T-helper 1 cell (primary cell): ENCODE measurements at places on chromosomes 3 and 15.

DNA sequence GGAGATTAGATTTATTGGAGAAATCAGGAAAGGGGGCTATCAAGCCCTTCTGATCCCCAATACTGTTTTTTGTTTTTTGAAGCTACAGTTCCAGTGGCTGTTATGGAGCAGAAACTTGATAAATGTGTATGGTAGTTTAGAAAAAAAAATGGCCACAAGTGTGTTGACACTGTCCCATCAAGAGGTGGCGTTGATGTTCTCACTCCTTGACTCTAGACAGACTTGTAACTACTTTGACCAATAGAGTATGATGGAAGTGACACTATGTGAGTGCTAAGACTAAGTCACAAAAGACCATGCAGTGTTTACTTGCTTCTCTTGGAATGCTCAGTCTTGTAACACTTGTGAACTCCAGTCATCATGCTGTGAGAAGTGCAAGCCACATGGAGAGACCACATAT lies 356.7 kb downstream of the PDCD6IP start:
- DNase-seq: no peak

DNA sequence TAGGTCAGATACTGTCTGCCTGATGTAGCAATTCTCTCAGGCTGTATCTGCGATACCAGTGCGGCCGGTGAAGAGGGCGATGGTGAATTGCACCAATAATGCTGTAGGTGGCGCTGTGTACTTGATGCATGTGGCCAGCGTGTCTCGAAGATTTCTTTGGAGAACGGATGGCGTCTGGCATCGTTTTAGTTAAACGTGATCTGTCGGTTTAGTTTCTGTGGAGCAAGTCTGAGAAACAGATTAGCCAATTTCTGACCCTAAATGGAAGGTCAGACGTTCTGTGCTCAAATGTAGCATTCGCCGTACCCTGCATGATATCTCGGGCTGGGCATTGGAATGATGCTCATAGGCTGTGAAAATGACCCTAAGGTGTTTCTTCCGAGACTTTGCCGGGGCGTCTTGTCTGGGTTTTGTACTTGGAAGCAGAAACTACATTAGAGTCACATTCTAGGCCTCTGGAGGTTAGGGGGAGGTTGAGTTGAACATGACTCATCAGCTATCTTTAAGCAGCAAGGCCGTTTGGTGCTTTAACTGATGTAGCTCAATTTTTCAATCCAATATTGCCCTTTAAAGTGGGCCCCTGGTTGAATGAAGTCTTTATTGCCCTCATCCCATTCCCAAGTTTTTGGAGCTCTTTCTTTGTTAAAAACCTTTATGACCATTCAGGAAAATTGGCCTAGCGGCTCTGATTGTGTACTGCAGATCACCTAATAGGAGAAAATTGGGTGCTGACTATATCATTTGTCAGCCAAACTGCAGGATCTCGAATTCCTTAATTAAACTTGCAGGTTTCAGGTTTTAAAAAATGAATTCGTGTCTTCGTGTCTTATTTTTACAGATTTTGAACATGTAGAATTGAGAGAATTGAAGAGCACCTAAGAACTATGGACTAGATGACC lies 80.0 kb downstream of the SQOR start:
- DNase-seq: peak; percentile 8

DNA sequence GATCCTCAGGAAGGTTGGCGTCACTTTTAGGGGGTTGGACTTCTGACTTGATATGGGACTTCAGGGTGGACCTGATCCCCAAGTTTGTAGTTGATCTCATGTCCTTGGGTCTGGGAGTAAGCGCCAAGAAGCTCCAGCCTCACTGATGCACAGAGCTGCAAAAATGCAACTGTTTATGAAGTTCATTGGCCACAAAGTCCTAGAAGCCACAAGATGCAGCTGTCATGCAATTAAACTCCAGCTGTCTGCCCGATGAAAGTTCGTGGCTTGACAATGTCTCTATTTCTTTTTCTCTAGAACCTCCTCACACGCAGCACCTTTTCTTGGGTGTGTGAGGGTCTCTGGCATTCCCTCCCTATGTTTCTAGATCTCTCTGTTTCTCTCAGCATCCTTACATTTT lies 9.2 kb upstream of the ACAN start:
- DNase-seq: no peak

DNA sequence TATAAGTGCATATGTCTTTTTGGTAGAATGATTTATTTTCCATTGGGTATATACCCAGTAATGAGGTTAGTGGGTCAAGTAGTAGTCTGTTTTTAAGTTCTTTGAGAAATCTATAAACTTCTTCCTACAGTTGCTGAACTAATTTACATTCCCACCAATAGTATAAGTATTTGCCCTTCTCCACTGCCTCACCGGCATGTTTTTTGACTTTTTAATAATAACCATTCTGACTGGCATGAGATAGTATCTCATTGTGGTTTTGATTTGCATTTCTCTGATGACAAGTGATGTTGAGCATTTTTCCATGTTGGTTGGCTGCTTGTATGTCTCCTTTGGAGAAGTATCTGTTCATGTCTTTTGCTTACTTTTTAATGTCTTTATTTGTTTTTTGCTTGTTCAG lies 94.1 kb upstream of the TP63 start:
- DNase-seq: no peak

GRCh38 chr3:156973954-156974353 lies 147.8 kb downstream of the LEKR1 start:
- DNase-seq: no peak

- peak; percentile 12 for DNase-seq
Measured at GRCh38 chr15:25811481-25811906, 51.6 kb downstream of the ATP10A start.

DNA sequence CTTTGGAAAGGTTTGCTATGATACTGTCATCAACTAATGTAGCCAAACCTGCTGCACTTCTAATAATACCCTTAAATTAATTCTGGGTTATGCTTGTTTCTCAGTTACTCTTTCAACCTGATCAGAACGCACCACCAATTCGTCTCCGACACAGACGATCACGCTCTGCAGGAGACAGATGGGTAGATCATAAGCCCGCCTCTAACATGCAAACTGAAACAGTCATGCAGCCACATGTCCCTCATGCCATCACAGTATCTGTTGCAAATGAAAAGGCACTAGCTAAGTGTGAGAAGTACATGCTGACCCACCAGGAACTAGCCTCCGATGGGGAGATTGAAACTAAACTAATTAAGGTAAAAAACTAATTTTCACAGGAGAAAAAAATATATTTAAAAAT lies 7.9 kb upstream of the RPLP1 start:
- DNase-seq: no peak

GRCh38 chr15:98592136-98592535 lies 56.2 kb upstream of the IGF1R start:
- no peak for DNase-seq

GRCh38 chr3:183699238-183699947 lies 1.8 kb downstream of the YEATS2 start:
- no peak for DNase-seq

- no peak for DNase-seq
Measured at GRCh38 chr3:8460815-8461456, 40.7 kb upstream of the LMCD1 start.

GRCh38 chr15:47806008-47806407 lies 88.7 kb downstream of the SEMA6D start:
- DNase-seq: no peak

DNA sequence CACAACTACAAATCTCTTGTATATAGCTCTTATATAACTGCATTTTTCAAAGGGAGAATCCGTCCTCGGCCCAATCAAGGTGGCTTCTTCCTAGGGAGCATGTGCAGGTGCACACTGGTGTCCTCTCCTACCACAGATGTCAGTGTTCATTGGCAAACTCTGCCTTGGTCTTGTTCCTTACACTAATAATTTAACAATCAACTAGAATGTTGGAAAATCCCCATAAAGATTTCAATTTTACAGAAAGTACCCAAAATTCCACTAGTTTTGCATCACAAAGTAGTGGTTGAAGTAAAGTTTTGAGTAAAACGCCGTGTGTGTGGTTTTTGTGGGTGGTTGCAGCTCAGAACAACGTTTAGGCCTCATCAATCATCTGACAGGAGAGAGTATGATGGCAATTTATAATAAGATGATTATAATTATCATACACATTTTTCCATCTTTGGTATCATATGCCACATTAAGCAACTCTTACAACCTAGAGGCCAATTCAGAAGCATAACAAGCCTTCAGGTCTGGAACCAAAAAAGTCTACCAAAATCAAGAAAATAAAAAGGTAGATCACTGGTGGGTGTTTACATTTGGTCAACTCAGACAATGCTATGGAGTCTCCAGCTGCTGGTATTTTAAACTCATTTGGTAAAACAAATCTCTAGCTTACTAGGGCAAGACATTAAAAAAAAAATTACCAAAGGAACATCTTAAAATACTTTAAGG lies 128.9 kb upstream of the BHLHE40 start:
- peak; percentile 32 for DNase-seq

DNA sequence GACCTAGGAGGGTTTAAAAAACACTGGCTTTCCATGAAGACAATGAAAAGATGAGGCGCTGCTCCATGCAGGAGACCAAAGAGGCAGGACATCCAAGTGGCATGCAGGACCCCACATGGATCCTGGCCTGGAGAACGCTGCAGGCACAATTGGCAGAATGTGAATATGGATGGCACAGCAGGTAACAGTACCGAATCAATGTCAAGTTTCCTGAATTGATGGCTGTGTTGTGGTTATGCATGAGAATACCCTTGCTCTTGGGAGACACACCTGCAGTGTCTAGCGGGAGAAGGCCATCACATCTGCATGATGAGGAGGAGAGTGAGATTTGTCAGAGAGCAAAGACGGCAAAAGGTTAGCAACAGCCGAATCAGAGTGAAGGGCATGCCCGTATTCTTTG lies 74.3 kb upstream of the SEC13 start:
- DNase-seq: no peak

GRCh38 chr15:44315126-44315525 lies 26.6 kb downstream of the GOLM2 start:
- DNase-seq: no peak

- peak; percentile 1 for DNase-seq
Measured at GRCh38 chr3:31356941-31357340, 175.8 kb upstream of the STT3B start.

DNA sequence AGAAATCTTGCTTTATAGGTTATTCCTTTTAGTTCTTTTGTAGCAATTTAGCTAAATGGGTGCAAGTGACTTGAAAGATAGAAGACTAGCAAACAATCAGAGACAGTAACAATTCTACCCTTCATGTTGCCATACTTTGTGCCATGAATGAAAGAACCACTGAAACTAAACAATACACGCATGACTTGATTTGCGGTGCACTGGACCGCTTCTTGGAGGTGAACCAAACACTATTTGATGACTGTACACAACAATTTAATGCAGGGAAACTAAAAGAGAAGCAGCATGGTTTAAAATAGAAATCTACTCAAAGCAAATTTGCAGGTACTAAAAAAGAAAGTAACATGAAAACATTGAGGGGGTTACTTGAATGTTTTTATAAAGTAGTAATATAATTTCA lies 331.0 kb upstream of the RARB start:
- no peak for DNase-seq

- no peak for DNase-seq
Measured at GRCh38 chr3:42639192-42639591, 14.3 kb upstream of the ZBTB47 start.

DNA sequence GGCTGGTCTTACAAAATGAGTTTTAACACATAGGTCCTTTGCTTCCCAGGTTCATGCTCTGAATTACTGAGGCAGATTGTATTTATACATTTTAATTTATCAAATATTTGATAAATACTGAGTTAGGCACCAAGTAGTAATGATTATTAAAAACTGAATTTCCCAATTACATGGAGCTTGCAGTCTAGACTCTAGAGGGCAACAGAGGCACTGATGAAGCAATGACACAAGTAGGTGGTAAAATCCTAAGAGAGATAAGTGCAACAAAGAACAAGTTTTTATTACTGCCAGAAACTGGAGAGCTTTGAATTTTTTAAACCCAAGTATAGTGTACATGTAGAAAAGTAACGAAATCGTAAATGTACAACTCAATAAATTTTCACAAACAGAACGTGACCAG lies 406.2 kb upstream of the RARB start:
- no peak for DNase-seq

DNA sequence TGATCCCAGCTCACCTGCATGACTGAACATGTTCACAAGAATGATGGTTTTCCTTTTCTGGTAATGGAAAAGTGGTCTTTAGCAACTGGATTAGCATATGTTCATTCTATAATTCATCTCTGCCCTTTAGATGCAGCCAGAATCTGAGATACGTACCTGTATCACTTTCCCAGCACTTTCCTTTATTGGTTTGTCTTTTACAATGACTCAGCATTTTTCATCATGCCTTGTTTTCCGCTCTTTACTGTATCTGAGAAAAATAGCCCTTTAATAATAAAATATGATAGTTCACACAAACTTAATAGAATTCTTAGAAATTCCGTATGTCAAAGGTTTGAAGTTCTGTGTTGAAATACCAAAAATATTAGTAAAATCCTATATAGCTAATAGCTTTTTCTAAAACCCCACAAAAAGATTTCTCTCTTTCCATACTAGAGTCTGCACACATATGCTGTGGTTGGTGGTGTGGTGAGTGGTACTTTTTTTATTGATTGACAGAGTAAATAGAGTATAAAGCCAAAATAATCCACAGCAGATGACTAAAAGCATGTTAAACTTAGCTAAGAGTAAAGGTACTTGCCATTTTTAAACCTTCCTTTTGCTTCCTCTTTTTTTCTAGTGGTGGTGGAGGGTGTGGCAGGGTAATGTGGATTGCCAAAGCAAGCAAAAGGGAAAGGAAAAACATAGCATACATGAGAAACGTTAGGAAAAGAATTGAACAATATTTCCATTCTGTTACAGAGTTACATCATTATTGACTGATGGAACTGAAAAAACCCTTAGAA lies 328.9 kb upstream of the RBMS3 start:
- DNase-seq: no peak

- DNase-seq: no peak
Measured at GRCh38 chr3:173993299-173993698, 595.8 kb downstream of the NLGN1 start.

GRCh38 chr15:100683434-100683833 lies 81.0 kb downstream of the ASB7 start:
- DNase-seq: no peak

GRCh38 chr3:126358038-126358815 lies 1.0 kb upstream of the KLF15 start:
- DNase-seq: no peak

- DNase-seq: no peak
Measured at GRCh38 chr3:193190146-193190786, 50.8 kb upstream of the PLAAT1 start.
